HCT116 (cell line): ENCODE measurements at places on chromosomes 16 and 17.

DNA sequence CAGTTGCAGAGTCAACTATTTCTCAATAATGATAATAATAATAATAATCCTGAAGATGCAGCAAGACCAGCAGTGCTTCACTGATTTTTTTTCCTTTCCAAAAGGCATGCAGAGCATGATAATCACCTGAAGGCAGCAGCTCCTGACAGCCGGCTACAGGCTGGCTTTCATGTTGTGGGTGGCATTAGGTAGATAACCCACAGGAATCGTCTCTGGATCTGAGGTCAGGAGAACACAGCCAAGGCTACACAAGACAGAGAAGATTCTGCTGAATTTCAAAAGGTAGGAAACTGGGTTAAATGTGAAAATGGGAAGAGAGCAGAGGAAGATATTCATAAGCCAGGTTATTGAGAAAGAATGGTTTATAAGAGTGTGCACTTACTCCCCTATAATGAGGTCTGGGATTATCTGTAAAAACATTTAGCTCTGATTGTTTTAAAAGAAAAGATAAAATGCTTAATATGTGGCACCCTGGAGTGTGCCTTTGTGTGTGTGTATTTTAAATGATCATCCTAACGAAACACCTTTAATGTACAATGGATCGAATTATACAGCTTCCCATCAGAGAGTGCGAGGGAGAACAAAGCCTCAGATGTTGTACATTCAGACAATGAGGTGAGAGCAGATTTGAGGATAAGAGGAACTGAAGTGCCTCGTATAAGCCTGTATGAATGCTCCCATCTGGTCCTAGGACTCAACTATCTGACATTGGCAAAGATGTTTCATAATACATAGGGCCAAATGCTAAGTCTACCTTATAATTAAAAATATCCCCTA, 273.1 kb downstream of the PHKB start:
- no peak for DNase-seq

GRCh38 chr17:6162216-6162615, 92.0 kb downstream of the WSCD1 start:
- no peak for DNase-seq

DNA sequence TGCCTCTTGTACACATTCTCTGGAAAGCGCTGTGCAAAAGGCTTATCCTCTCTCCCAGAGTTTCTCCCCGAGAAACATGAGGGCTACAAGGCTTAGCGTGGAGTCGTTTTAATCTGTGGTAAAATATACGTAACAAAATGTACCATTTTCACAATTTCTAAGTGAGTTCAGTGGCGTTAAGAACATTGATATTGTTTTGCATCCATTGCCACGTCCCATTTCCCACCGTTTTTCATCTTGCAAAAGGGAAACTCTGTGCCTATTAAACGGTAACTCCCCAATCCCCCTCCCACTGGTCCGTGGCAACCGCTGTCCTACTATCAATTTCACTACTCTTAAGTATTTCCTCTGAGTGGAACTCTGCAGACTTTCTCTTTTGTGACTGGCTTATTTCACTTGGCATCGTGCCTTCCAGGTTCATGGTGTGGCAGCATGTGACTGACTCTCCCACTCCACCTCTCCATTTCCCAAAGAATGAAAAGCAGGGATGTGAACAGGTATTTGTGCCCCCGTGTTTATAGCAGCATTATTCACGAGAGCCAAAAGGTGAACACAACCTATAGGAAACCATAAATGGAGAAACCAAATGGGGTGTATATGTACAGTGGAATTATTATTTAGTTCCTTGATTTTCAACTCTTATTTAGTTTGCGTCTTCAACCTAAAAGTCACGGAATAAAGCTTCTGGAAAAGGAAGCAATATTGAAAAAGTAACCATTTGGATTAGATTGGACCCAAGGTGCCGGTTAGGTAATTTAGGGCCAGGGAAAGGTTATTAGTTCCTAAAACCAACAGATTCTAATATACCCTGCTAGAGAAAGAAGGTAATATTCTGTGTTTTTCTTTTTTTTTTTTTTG, 1.1 kb upstream of the USP32 start:
- peak; percentile 24 for DNase-seq

GRCh38 chr16:72099377-72099818, 5.8 kb downstream of the DHX38 start:
- DNase-seq: peak; percentile 40

DNA sequence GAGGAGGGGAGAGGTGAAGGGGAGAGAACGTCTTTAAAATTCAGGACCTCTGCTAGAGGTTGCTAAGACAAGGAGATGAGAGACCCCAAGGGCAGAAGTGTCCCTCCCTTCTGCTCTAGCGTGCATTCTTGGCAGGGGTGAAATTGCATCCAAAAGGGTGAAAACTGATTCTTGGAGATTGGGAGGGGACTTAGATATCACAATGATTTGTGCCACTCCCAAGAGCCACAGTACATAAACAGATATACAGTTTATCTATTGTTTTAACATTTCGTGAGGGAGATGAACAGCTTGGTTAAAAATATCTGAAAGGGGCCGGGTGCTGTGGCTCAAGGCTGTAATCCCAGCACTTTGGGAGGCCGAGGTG, 12.8 kb downstream of the CAVIN1 start:
- DNase-seq: no peak

GRCh38 chr16:54977211-54977610, 46.5 kb downstream of the IRX5 start:
- no peak for DNase-seq

- no peak for DNase-seq
These were observed 5.3 kb downstream of the RPUSD1 start for GRCh38 chr16:782766-783403.

GRCh38 chr17:75345514-75346167, 56.4 kb upstream of the SLC25A19 start:
- DNase-seq: no peak

GRCh38 chr16:74297145-74297665, 591 bp downstream of the PSMD7 start:
- no peak for DNase-seq

GRCh38 chr17:63332286-63332685, 113.8 kb downstream of the CYB561 start:
- no peak for DNase-seq

DNA sequence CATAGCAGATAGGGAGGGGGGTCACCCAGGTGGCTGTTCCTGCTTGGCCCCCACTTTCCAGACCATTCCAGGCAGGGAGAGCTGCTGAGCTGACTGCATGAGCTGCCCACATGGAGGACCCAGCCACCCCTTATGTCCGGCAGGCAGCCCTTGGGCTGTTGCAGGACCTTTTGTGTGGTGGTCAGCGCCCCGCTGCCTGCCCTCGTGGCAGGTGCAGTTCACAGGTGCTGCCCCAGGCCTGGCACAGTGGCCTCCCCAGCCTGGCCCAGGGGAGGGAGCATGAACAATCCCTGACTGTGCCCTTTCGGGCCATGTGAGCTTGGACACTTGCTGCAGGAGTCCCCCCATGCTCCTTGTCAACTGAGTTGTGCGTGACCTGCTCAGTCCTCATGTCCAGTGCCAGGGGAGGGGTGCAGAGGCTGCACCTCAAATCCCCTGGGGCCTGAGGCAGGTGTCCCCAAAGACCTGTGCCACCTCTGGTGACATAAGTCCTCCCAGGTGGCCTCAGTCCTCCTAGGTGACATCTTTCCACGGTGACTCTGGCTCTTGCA, 8.6 kb downstream of the TBC1D26 start:
- DNase-seq: no peak

DNA sequence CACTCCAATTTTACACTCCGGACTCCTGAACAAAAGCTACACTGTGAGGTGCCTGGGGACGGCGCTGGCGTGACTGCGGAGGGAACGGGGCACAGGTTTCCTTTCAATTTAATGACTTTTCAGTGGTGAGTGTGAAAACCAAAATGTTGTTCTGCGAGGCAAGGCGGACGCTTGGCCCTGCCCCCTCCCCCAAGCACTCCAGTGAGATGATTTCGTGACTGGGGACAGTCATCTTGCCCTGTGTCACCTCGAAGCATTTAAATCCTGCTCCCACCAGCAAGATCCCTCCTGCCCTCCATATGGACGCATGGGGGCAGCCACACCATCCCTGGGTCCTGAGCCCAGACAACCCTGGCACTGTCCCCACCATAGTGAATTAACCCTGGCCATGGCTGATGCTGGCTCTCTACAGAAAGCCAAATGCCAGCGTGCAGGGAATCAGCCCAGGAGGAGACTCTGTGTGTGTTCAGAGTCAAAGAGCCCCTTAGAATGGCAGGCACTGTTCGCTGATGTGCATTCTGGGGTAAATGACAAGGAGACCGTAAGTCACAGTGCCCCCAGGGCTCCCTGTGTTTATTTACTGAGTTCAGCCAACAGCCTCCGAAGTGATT, 41.0 kb downstream of the C16orf95 start:
- DNase-seq: no peak

- DNase-seq: no peak
These were observed 4.5 kb downstream of the KCNJ12 start for GRCh38 chr17:21380659-21381058.

- peak; percentile 35 for DNase-seq
These were observed 172.6 kb downstream of the CDK5R1 start for GRCh38 chr17:32659419-32659842.

GRCh38 chr17:18182110-18182977, 1.3 kb upstream of the ALKBH5 start:
- no peak for DNase-seq

GRCh38 chr16:67571464-67571863, 9.1 kb downstream of the CTCF start:
- no peak for DNase-seq

- DNase-seq: no peak
These were observed 647 bp downstream of the FBXL20 start for GRCh38 chr17:39400547-39401411.

GRCh38 chr16:85199069-85199725, 86.9 kb upstream of the CIBAR2 start:
- DNase-seq: no peak

DNA sequence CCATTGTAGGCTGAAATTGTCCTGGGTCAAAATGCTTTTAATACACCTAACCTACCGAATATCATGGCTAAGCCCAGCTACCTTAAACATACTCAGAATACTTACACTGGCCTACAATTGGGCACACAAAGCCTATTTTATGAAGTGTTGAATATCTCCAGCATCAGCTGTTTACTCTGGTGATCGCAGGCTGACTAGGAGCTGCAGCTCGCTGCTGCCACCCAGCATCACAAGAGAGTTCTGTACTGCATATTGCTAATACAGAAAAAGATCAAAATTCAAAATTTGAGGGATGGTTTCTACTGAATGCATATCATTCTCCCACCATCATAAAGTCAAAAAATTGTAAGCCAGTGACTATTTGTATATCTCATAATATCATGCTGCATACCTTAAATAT, 55.3 kb downstream of the ULK2 start:
- DNase-seq: no peak

DNA sequence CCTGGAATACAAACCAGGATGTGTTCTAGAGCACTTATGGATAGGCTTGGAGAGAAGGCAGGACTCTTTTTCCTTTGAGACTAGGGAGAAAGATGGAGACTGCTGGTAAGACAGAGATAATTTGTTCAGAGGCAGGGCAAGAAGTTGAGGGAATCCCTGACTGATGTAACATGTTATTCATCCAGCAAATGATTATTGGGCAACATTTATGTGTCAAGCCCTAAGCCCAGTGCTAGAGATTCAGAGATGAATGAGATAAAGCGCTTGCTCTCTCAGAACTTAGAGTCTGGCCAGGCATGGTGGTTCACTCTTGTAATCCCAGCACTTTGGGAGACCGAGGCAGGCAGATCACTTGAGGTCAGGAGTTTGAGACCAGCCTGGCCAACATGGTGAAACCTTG, 47.8 kb upstream of the NUFIP2 start:
- DNase-seq: no peak

- DNase-seq: no peak
These were observed 1.2 kb downstream of the SPDYE4 start for GRCh38 chr17:8757189-8757588.

- no peak for DNase-seq
These were observed 16.7 kb downstream of the KRABD2 start for GRCh38 chr17:8359769-8360168.

GRCh38 chr16:78402833-78403232, 303.4 kb downstream of the WWOX start:
- no peak for DNase-seq

DNA sequence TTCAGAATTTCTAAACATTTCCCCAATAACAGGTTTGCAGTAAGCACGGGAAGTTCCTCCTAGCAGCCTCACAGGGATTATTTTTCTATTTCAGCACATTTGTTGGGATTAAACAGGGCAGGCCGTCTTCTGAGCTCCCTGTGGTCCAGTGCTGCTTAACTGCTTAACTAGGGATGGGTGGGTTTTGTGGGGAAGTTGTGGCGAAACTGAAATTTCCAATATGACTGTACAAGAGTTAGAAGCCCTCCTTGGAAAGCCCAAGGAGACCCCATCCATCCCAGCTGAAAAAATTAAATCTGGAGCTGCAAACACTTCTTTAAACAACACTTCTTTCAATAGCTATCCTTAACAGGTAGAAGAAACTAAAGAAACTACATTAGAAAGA, 22.2 kb downstream of the FAM117A start:
- DNase-seq: no peak

- no peak for DNase-seq
These were observed 3.5 kb upstream of the RAPGEFL1 start for GRCh38 chr17:40173778-40174135.

DNA sequence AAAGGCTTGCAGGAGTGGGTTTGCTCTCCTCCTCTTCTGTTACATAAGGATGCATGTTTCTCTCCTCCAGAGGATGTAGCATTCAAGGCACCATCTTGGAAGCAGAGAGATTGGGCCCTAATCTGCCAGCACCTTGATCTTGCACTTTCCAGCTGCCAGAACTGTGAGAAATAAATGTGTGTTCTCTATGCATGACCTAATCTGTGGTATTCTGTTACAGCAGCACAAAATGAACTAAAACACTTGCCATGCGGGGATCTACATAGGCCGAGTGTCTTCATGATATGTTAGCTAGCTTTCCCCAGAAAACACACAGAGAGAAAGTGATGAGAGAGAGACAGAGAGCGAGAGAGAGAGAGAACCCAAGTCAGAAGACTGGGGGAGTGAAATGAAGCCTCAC, 273.5 kb downstream of the UTP18 start:
- DNase-seq: no peak

- peak; percentile 56 for DNase-seq
These were observed 1.3 kb downstream of the ARMC5 start for GRCh38 chr16:31460582-31461002.

DNA sequence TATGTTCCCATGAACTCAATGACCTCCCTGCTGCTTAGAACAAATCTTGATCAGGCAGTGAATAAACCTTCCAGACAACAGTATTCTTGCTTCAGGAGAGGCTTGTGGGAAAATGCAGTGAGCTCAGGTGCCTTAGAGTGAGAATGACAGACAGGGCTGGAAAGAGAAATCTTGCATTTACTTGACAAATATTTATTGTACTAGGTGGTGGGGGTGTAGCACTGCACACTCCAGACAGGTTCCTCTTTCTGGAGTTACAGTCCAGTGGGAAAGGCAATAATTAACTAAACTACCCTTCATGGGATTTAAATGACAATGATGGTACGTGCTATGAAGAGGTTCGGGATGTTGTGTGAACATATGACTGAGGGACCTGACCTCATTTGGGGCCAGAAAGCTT, 182.9 kb downstream of the SHISA9 start:
- no peak for DNase-seq
